ENCODE measurements at places on chromosomes 7 and 10. TPM values are rescaled to one million over a fixed set of nuclear protein-coding genes. Genes with fewer than 3 reads are reported as not detected.
A peak's percentile ranks its signal among the peaks of the same experiment; 100 is the strongest.

- no peak for DNase-seq
- no peak overlapping the region for H3K27ac ChIP-seq
- H3K4me3 ChIP-seq: no peak overlapping the region
- peaks cover 2% of the 10 kb centered on the region for H3K27me3 ChIP-seq
- H3K36me3 ChIP-seq: no peaks in the 10 kb centered on the region
Measured at GRCh38 chr7:106216923-106217542, 67.8 kb downstream of the NAMPT start.

The ABCC2 gene
- 0.39 TPM for total RNA-seq

DNA sequence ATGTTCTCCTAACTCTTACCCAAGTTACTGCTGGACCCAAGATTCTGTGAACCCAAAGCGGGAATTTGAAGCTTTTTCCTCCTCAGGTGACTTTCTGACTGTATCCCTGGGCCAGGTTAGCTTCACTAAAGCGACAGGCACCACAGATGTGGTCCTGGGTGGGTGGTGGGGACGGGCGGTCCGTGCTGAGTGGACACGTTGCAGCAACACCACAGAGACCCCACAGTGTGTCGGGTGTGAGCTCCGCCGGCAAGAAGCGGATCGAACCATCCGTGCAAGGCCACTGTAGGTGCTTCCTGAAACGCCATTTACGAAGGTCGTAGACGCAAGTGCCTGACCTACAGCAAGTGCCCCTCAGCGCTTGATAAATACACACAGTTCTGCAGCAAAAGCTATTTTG, 325.9 kb downstream of the ADARB2 start:
- H3K36me3 ChIP-seq: peaks cover 4% of the 10 kb centered on the region
- no peak for DNase-seq
- H3K4me1 ChIP-seq: no peaks in the 10 kb centered on the region
- no peak overlapping the region for H3K4me3 ChIP-seq
- no peak overlapping the region for H3K27ac ChIP-seq

The SLC16A9 gene
- total RNA-seq: 1.2 TPM

The FOXK1 gene
- total RNA-seq: 41.7 TPM

The BAMBI gene
- 5.8 TPM for total RNA-seq

The GJD4 gene
- not detected for total RNA-seq

- no peaks in the 10 kb centered on the region for H3K36me3 ChIP-seq
- peaks cover 14% of the 10 kb centered on the region for H3K4me1 ChIP-seq
- H3K27me3 ChIP-seq: peaks cover 3% of the 10 kb centered on the region
- peak overlapping the region; percentile 27 for H3K4me3 ChIP-seq
Measured at GRCh38 chr10:70492786-70493659, 14.5 kb downstream of the PALD1 start.

GRCh38 chr10:133484818-133485217, 31.1 kb downstream of the SCART1 start:
- H3K36me3 ChIP-seq: peaks cover 3% of the 10 kb centered on the region
- no peak for DNase-seq
- H3K4me1 ChIP-seq: no peaks in the 10 kb centered on the region
- no peak overlapping the region for H3K4me3 ChIP-seq
- no peak overlapping the region for H3K27ac ChIP-seq

Data from glutamatergic neuron (in vitro differentiated cells).